ENCODE measurements at places on chromosomes 2 and 18. TPM values are rescaled to one million over a fixed set of nuclear protein-coding genes. Genes with fewer than 3 reads are reported as not detected.

CHRNG gene
- not detected for polyA plus RNA-seq

TNS1 gene
- polyA plus RNA-seq = 9.9 TPM

GREB1L gene
- 0.27 TPM for polyA plus RNA-seq

TMEM247 gene
- polyA plus RNA-seq = not detected

DNER gene
- polyA plus RNA-seq = 0.01 TPM

DNA sequence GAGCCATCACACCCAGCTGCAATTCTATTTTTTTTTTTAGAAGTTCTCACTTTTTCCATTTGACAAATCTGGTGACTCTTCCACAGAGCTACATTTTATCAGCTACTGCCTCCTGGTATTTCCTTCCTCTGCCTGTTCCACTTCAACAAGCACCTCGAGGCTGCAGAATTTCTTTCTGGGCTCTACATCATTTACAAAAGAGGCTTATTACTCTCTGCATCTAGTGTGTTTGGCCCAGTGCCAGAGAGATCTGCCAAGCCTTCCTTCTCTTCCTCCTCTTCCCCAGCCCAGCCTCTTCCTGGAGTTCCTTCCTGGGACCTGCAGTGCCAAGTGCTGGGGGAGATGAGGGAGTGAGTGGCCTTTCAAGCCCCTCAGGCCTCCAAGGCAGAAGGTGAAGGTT is 119.6 kb upstream of the ITGA6 start:
- peak; percentile 94 for DNase-seq

DNA sequence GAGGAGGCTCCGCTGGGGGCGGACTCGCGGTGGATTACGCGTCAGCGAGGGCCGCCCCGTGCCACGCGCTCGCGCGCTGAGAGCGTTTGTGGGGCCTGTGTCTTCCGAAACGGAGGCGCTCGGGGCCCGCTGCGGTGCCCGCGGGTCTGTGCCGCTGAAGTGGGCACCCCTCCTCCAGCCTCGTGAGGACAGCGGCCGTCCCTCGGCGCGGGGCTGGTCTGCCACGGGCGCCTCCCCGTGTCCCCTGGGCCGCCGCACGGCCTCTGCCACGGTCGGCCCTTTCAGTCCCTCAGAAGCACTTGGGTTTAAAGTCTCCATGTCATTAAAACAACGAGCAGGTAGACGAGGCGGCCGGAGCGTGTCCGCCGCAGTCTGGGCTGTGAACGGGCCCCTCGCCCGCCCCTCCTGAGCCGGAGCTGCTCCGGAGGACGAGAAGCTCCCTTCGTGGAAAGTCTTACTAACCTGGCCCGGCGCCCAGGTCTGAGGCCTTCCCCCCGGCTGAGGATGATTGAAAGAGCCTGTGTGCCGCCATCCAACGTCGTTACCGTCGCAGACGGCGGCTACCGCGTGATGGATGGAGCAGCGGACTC is 97.6 kb downstream of the NFATC1 start:
- no peak for DNase-seq

- DNase-seq = peak; percentile 53
Measured at GRCh38 chr18:51196811-51197660, 445 bp downstream of the MEX3C start.

DNA sequence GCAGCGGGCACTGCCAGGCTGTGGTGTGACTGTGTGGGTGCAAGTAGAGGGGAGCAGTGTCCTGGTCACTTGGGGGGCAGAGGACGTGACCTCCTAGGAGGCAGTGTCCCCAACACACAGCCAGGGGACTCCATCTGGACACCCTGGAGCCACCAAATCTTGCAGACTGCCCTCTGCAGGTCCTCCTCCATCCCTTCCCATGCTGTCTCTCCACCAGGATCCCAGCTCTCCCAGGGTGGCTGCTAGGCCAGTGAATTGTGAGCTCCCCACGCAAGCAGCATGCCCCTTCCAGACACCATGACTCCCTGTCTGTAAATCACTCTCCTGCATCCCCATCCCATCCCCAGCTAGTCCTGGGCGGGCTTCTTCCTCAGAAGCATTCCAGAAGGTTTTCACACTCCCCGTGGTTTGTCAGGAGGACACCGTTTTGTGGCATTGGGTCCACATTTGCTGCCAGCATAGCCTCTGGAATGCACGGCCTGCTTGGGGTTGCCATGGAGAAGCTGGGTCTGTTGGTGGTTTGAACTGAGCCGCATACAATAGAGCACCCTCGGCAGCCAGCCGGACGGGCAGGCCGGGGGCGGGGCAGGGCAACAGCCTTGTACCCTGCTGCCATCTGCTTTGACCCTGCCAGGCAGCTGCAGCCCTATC is 210.7 kb downstream of the KLHL29 start:
- no peak for DNase-seq

- peak; percentile 56 for DNase-seq
Measured at GRCh38 chr2:43444989-43445645, 150.7 kb downstream of the THADA start.

- DNase-seq = no peak
Measured at GRCh38 chr2:156158808-156159207, 173.7 kb downstream of the NR4A2 start.

DNA sequence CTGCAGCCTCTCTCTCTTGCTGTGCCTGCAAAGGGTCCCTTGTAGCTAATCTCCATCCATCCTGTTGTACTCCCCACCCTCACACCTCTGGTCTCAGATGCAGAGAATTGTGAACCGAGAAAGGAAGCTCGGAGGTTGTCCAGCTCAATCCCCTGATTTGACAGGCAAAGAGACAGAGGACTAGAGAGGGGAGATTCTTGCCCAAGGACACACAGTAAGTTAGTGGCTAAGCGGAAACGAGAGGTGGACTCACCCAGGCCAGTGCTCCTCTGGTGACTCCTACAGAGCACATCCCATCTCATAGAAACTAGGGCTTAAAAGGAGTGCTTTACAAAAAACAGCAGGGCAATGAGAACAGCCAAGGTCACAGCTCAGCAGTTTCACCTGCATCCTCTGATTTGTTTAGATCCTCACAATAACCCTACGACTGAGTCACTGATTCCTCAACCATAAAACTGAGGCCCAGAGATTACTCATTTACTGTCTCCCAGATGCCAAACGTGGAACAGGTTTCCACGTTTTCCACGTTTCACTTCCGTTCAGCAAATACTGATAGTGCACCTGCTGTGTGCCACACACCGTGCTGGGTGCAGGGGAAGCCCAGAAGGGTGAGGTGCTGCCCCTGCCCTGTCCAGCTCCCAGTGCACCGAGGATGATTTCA is 22.1 kb downstream of the EHD3 start:
- no peak for DNase-seq

GRCh38 chr2:223041527-223042109 is 10.4 kb upstream of the KCNE4 start:
- DNase-seq = peak; percentile 92

DNA sequence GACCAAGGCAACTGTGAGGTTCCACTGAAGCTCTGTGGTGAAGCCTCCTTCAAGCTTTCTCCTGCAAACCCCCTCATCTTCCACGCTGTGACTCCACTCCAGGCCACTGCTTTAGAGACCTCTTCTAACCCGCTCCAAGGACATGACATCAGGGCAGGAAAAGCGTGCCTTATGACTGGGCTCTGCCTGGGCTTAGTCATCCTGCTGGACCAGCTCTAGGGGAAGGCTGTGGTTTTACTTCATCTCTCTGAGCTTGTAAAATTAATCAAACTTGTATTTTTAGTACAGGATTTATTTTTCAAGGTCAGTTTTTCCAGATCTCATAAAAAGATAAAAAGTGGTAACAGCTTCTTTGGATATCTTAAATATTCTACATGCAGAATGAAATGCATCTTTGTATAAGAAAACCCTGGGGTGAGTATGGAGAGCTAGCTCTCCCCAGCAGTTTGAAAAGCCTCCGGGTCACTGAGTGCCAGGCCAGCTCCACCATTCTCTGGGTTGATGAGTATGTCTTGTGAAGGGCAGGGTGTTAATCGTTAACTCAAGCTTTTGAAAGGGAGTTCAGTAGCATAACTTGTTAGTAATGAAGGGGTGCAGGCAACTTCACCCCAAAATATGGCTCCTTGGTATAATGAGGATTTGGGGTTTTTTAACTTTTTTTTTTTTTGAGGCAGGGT is 33.1 kb upstream of the YPEL5 start:
- peak; percentile 11 for DNase-seq

- DNase-seq = peak; percentile 52
Measured at GRCh38 chr18:23283916-23284430, 148.7 kb downstream of the CABLES1 start.

DNA sequence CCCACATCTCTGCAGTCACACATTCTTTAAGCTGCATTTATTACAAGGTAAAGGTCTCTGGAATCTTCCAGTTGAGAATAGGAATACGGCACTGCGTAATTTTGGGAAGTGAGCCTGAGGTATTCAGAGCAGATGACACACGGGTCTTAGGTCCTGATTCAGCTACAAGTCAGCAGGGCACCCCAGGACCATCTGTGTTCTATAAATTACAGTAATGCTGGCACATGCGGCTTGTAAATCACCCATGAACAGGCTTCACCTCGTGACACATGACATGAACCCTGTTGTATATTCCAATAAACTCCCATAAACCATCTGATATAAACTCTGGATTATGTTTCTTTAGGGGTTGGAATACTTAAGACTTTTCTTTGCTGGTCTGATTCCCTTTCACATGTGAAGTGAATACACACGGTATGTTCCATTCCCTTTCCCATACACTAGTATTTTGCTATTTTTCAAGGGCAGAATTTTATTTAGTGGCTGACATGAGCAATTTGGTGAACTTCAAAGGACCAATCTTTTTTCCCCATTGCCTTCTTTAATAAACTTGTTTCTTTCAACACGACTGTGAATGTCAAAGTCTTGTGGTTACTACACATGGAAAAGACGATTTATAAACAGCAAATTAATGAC is 298.6 kb downstream of the MEIS1 start:
- DNase-seq = no peak

DNA sequence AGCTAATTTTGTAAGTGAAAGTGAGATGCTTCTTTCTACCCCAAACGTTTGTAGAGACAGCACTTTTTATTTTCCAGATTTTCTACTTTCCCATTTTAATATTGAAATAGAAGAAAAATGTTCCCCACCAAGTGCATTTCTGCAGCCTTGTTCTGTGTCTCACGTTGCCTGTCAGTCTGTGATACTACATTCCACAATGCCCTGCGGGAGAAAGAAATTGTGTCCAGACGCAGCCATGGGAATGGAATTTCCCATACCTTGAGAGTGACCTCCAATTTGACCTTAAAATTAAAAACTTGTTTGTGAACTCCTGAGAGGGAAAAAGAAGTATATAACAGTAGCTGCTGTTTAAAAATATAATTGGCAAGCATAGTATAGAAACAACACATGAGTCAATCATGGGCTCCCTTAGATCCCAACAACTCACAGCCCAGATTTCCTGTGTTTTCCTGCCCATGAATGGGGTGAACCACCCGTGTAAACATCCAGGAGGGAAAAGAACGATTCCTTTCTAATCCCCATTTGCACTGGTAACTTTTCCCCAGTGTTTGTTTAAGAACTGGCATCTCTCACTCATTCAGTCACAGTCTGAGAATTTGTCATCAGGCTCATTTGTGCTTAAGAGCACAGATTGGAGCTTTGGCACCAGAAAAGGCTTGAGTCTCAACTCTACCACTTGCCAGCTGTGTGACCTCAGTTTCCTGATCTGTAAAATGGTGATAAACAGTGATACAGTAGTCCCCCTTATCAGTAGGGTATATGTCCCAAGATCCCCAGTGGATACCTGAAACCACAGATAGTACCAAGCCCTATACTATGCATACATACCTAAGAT is 166.1 kb upstream of the ZNF521 start:
- peak; percentile 99 for DNase-seq

- no peak for DNase-seq
Measured at GRCh38 chr18:79692056-79692455, 12.5 kb downstream of the CTDP1 start.
